ENCODE measurements at places on chromosomes 7 and 10.

GRCh38 chr10:27157150-27157549 is 2.0 kb downstream of the MASTL start:
- DNase-seq: no peak

DNA sequence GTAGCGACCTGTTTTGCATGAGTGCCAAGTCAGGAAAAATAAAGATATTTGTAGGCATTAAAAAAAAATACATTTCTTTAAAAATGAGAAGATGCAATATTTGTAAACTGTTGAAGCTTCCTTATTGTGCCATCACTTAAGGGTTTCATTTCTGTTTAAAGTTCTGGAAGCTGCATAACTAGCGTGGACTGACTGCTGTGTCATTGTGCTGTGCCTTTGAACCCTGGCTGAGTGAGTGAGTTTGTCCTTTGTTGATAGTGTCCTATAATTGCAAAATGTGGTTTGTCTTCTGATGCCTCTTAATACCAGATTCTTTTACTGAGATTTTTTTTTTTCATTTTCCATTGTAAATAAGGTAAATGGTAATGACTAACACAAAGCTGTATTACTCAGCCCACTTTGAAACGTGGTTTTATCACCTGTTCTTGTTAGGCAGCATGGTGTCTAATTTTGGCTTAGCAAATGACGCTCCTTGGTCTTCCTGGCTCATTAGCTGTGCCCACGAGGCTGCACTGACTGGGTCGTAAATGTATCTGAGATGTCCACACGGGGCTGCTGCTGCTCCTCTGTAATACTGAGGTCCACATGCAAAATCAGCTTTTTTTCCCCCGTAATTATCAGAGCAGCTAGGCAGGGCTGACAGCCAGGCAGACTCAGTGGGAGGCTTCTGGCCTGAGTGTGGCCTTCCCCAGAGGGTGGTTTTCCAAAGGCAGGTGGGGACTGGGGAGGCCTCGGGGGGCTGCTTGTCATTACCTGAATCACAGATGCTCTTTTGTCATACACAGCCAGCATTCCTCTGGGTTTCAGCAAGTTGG is 14.8 kb downstream of the ZSCAN25 start:
- no peak for DNase-seq

DNA sequence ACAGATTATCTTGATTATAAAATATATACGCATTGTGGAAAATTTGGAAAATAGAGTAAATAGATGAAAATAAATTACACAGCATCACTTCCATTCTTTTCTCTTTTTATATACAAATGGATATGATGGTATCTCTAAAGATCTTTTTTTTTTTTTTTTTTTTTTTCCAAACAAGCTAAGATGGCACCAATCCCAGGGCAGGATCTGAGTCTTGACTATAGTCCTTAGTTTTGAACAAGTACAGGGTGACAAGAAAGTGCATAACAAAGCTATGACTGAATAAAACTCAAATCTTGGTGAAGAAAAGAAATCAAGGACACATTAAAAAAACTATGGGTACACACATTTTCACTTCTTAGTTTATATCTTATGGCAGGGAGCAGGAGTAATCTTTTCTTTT is 42.6 kb upstream of the FAM133B start:
- DNase-seq: no peak

DNA sequence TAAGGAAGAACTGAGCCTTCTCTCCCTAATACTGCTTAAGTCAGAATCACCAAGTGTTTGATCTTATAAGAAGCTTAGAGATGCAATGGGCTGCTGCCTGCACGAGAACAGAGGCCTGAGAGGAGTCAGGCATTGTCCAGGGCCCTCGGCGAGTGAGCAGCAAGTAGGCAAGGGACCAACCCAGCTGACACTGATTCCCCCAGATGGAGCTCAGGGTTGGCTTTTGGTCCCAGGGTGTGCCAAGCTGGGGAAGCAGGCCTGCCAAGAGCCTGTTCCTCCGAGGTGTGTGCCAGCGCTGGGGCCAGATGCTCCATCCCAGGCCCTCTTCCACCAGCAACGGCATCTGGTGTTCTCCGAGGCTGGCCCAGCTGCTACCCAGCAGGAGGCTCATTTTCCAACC is 222.0 kb upstream of the ZMIZ1 start:
- DNase-seq: no peak

DNA sequence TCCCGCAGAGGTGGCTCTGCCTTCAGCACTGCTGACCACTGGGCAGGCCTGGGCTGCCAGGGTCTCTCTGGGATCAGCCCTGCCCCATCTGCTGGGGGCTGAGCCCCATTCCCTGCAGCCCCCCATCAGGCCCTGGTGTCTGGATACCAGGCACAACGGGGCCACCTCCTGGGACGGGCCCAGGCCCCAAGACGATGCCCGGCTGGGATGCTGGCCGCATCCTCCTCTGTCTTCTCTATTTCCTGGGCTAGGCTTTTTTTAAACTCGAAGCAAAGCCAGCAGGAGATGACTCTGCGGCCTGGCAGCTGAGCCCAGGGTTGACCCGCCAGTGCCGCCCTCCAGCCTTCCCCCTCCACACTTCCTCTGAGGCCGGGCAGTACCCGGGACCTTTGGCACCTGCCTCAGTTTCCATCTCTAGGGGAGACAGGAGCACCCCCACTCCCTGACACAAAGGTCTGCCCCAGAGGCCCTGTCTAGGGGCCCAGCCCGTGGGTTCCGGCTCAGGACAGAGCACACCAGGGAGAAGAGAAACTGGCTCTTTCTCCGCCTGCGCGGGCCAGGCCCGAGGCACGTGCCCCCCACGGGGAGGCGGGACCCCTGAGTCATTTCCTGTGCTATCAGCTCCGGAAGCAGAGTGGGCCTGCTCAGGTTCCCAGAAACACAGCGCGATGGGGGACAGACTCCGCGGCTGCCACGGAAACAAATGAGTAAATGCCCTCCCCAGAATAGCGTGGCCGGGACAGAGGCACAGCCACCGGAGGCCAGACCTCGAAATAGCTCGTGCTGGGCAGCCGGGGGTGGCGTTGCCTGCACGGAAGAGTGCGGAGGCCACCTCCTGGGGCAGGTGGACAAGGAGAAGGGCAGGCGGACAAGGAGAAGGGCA is 84.6 kb upstream of the PDGFA start:
- DNase-seq: peak; percentile 96

- DNase-seq: no peak
Observed at GRCh38 chr7:28447071-28447470, 34.8 kb downstream of the CREB5 start.

GRCh38 chr10:93245147-93245546 is 171.5 kb downstream of the CYP26A1 start:
- no peak for DNase-seq

- no peak for DNase-seq
Observed at GRCh38 chr7:12970626-12971025, 283.2 kb downstream of the ARL4A start.

- DNase-seq: no peak
Observed at GRCh38 chr10:48750991-48751390, 66.3 kb downstream of the WDFY4 start.

- no peak for DNase-seq
Observed at GRCh38 chr10:1531883-1532597, 205.3 kb downstream of the ADARB2 start.

DNA sequence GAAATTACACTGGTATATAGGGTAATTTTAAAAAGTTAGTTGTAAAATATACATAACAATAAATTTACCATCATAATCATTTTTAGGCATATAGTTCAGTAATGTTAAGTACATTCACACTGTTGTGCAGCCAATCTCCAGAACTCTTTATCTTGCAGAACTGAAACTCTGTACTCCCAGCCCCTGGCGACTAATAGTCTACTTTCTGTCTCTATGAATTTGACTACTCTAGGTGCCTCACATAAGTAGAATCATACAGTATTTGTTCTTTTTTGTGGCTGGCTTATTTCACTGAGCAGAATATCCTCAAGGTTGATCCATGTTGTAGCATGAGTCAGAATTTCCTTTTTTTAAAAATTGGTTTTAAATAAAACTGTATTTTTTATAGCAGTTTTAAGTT is 41.4 kb downstream of the NRF1 start:
- no peak for DNase-seq

GRCh38 chr10:99368646-99369045 is 39.5 kb downstream of the CNNM1 start:
- no peak for DNase-seq

DNA sequence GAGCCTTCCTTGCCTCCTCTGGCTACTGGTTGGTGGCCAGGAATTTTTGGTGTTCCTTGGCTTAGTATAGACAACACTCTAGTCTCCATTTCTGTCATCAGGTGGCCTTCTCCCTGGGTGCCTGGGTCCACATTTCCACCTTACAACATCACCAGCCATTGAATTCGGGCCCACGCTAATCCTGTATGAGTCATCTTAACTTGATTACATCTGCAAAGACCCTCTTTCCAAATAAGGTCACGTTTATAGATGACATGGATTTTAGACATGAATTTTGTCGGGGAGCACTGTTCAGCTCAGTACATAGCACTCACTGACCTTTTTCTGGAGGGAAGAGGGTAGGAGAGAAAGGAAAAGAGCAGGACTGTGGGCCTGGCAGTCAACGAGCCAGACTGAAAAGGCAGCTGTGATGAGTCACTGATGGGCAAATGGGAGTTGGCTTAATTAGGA is 39.4 kb downstream of the MMRN2 start:
- DNase-seq: no peak

GRCh38 chr7:137025469-137026175 is 157.2 kb downstream of the CHRM2 start:
- DNase-seq: no peak

DNA sequence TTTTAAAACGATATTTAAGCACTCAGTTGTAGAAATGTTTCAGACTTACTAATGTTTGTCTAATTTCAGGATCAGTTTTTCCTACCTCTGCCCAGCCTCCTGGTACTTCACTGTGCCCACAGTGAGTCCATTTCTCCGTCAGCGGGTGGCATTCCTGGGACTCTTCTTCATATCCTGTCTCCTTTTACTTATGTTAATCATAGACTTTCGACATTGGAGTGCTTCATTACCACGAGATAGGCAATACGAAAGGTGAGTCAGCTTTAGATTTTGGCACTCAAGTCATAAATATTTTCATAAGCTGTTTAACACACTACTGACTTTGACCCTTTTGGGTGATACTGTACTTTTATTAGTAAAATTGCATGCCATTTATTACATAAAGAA is 2.1 kb downstream of the ENTPD7 start:
- no peak for DNase-seq

GRCh38 chr10:97150616-97151015 is 35.1 kb downstream of the SLIT1 start:
- DNase-seq: no peak

DNA sequence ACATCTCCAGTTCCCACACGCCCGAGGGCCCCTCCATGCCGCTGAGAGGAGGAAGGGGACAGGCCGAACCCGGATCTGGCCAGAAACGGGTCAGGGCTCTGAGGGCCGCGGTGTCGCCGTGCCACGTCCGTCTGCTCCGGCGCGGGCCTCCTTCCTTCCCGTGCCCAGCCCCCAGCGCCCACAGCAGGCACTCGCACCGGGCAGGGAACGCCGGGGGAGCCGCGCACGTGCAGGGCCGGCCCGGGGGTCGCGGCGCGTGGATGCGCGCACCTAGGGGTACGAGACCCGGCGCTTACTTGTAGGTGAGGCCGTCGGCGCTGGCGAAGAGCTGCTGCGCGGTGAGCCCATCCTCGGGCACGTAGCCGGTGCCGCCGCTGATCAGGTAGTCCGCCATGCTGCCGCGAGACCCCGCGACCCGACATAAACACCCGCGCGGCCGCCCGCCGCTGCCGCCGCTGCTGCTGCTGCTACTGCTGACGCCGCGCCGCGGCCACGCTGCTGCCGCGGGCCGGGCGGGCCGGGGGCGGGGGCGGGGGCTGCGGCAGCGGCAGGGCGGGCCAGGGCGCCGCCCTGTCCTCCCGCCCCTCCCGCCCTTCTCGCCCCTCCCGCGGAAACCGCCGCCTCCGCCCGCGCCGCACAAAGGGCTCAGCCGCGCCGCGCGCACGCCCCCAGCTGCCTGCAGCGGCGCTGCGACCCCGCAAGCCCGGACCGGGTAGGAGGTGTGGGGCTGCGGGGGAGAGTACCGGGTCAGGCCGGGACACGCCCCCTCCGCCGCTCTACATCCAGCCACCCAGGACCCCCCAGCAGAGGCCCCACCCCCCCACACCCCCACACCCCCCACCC is 4.1 kb downstream of the IMPDH1 start:
- peak; percentile 57 for DNase-seq

- no peak for DNase-seq
Observed at GRCh38 chr7:118183428-118183785, 557 bp upstream of the LSM8 start.

DNA sequence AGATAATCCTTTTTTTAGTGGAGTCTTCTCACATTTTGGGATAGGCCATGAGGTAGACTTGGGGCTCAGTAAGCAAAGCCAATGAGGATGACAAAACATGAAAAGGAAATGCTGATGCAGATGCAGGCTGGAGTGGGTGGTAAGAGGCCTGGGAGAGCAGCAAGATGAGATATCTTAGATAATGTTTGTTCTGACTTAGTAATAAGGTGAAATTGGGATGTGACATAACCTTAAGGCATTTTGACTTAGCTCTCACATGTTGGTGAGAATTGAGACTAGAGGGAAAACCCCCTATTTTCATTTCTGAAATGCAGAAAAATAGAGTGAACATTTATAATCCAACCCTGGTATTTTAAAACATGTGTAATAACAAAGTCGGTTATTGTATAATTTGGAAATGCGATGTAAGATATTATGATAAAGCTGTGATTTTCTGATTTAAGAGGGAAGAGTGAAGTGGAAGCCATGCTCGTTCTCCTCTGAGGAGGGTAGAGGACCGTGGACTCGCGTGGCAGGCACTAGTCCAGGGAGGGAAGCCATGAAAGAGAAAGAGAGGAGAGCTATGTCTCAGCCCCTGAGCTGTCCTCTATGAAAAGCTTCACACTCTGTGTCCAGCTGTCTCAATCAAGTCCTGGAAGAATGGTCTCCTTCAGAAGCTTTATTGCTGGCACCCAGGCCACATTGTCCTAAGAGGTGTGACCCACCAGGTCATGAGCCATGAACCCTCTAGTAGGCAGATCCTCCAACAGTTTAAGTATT is 57.3 kb downstream of the ST7 start:
- no peak for DNase-seq

GRCh38 chr10:13719425-13719824 is 132.7 kb downstream of the PRPF18 start:
- DNase-seq: no peak

DNA sequence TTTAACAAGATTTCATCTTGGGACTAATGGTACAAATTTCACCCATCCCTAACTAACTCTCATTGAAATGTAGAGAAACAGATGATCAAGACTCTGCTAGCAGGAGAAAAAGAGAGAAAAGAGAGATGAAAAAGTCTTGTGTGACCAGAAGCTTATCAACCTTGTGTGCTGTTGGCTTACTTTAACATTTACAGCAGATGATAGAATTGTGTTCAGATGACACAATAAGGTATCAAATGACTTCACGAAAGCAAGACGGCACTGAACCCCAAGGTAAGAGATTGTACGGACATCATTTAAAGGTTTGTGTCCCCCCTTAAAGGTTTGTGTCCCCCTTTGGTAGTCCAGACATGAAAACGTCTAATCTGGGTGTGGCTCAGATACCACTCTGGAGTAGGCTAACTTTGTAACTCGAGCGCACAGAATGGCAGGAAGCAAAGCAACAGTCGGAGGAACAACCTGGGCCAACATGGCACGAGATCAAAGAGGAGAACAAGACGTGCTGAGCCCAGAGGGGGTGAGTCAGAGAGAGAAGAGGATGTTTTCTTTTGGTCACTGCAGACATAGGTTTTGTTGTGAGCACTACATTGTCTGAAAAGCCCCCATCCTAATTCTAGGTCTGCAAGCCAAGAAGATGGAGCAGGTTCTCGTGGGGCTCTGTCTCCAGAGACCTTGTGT is 10.4 kb upstream of the LMBR1 start:
- peak; percentile 30 for DNase-seq

- DNase-seq: no peak
Observed at GRCh38 chr10:125012851-125013528, 71.1 kb downstream of the ZRANB1 start.

All from common myeloid progenitor, CD34-positive (primary cell).